ENCODE measurements at places on chromosomes 6 and 20.
A peak's percentile ranks its signal among the peaks of the same experiment; 100 is the strongest.

GRCh38 chr6:107129370-107129925 is 14.1 kb upstream of the BEND3 start:
- H3K4me1 ChIP-seq = no peaks in the 10 kb centered on the region
- no peak overlapping the region for H3K27ac ChIP-seq
- no peak overlapping the region for H3K4me3 ChIP-seq

DNA sequence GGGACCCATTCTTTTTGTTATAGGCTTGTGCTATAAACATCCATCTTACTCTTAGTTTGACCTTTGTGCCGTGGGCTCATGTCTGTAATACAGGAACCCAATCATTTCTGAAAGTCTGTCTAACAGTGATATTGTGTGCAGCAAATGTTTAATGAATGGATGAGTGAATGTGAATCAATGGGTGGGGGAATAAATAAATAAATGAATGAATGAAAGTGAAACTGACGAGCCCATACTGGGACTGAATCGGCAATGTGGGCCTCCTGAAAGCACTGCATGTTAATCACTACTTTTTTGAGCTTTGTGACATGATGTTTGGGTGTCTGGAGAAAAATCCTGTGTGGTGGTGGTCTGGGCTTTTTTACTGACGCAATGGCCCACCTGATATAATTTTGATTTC is 175.0 kb downstream of the GMPR start:
- no peaks in the 10 kb centered on the region for H3K27me3 ChIP-seq
- H3K27ac ChIP-seq = no peak overlapping the region
- no peaks in the 10 kb centered on the region for H3K4me1 ChIP-seq
- no peaks in the 10 kb centered on the region for H3K36me3 ChIP-seq
- DNase-seq = no peak

GRCh38 chr6:36791085-36791484 is 48.2 kb downstream of the CPNE5 start:
- DNase-seq = no peak
- no peaks in the 10 kb centered on the region for H3K4me1 ChIP-seq
- no peaks in the 10 kb centered on the region for H3K27me3 ChIP-seq

- H3K4me1 ChIP-seq = no peaks in the 10 kb centered on the region
- DNase-seq = no peak
- H3K27me3 ChIP-seq = no peaks in the 10 kb centered on the region
Measured at GRCh38 chr20:7650086-7650879, 290.0 kb downstream of the HAO1 start.

GRCh38 chr20:61739086-61739831 is 326.4 kb downstream of the TAF4 start:
- peaks cover 32% of the 10 kb centered on the region for H3K27me3 ChIP-seq
- no peak overlapping the region for H3K4me3 ChIP-seq
- no peaks in the 10 kb centered on the region for H3K36me3 ChIP-seq
- H3K27ac ChIP-seq = no peak overlapping the region
- no peaks in the 10 kb centered on the region for H3K4me1 ChIP-seq
- DNase-seq = no peak

DNA sequence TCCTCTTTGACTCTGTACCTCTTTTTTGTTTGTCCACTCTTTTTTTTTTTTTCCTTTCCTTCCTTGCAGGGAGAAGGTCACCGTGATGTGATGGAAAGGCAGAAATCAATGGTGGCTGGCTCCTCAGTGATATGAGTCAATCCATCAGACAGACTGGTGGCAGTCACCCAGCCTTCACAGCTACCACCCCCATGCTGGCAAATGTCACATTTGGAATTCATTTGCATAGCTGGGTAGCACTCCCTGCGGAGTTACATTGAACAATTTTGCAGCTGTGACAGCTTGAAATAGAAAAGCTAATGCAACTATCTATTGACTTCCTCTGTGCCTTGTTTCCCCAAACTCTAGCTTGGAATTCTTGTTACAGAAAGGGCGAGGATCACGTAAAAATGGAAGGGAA is 668.4 kb downstream of the C6orf118 start:
- H3K4me3 ChIP-seq = no peak overlapping the region
- no peak overlapping the region for H3K27ac ChIP-seq
- no peaks in the 10 kb centered on the region for H3K27me3 ChIP-seq
- H3K36me3 ChIP-seq = no peaks in the 10 kb centered on the region

GRCh38 chr6:121557146-121557940 is 121.9 kb downstream of the GJA1 start:
- no peak overlapping the region for H3K27ac ChIP-seq
- no peaks in the 10 kb centered on the region for H3K27me3 ChIP-seq
- H3K36me3 ChIP-seq = no peaks in the 10 kb centered on the region
- no peak overlapping the region for H3K4me3 ChIP-seq

DNA sequence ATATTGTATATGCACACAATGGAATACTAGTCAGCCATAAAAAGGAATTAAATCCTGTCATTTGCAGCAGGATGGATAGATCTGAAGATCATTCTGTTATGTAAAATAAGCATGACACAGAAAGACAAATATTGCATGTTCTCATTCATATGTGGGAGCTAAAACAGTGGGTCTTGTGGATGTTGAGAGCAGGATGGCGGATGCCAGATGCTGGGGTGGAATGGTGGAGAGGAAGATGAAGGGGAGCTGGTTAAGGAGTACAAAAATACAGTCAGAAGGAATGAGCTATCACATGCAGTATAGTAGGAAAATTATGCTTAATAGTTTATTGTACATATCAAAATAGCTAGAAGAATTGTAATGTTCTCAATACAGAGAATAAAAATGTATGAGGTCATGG is 41.8 kb downstream of the THBS2 start:
- no peaks in the 10 kb centered on the region for H3K36me3 ChIP-seq
- H3K27ac ChIP-seq = no peak overlapping the region
- no peak overlapping the region for H3K4me3 ChIP-seq
- DNase-seq = no peak
- H3K4me1 ChIP-seq = peaks cover 2% of the 10 kb centered on the region
- H3K27me3 ChIP-seq = no peaks in the 10 kb centered on the region

DNA sequence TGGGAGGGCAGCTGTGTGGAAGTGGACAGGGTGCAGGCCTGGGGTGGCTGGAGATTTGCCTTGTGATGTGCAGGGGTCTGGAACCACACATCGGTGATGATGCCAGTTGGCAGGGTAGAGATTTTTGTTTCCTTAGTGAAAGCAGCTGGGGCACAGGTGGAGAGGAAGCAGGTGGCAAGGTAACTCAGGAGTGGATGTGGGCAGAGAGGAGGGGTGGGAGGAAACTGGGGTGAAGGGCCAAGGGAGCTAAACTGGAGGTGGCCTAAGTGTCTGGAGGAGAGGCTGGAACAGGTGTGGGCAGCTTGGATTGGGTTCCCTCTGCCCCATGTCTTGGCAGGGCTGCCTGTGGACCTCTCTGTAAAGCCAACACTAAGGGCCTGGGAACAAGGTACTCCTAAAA is 4.7 kb upstream of the SCUBE3 start:
- no peak for DNase-seq
- H3K27ac ChIP-seq = no peak overlapping the region
- no peak overlapping the region for H3K4me3 ChIP-seq
- H3K27me3 ChIP-seq = peaks cover 31% of the 10 kb centered on the region
- H3K4me1 ChIP-seq = peaks cover 3% of the 10 kb centered on the region

DNA sequence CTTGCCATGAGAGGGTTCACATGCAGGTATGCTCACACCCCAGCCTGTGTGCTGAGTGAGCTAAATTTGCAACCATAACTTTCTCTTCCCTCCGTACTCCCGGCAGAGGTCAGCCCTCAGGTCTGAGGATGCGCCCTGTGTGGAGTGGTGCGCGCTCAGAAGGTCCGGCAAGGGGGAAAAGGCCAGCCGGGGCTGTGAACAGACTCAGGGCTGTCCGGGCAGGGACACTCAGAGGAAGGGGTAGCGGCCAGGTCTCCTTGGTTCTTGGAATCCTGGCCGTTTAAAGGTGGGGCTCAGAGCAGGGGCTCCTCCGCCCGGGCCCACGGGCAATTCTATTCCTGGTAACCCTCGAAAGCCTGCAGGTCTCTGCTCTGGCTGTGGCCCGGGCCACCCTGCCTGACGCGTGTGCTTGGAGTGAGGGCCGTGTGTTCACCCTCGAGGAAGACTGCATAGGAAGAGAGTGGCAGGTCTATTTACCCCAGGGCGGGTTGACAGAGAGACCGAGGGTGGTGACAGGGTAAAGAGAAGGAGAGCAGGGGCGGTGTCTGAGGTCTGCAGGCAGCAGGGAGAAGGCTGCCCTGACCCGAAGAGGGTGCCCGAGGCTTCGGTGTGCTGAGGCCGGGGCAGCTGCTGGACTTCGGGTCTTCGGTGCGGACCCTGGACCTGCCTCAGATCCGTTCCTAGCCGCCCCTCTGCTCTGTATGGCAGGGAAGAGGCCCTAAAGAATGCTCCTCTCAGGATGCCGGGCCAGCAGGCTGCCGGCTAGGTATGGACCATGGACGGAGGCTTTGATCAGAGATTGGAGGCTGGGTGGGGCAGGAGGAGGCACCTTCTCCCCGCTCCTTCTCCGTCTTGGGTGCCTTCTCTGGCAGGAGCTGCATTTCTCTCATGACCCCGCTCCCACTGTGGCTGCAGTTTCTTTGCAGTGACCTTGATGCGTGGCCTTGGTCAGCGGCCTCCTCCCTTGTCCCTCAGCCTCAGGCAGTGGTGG is 131.1 kb upstream of the ARMC2 start:
- H3K36me3 ChIP-seq = no peaks in the 10 kb centered on the region
- H3K27me3 ChIP-seq = no peaks in the 10 kb centered on the region
- DNase-seq = no peak
- H3K4me1 ChIP-seq = peaks cover 53% of the 10 kb centered on the region

- no peaks in the 10 kb centered on the region for H3K36me3 ChIP-seq
- H3K27me3 ChIP-seq = no peaks in the 10 kb centered on the region
- H3K4me1 ChIP-seq = no peaks in the 10 kb centered on the region
Measured at GRCh38 chr6:79048611-79049010, 29.4 kb downstream of the PHIP start.

- H3K4me3 ChIP-seq = no peak overlapping the region
- DNase-seq = no peak
- no peaks in the 10 kb centered on the region for H3K4me1 ChIP-seq
- no peaks in the 10 kb centered on the region for H3K27me3 ChIP-seq
- H3K27ac ChIP-seq = no peak overlapping the region
Measured at GRCh38 chr6:119517428-119517827, 167.9 kb upstream of the MAN1A1 start.

DNA sequence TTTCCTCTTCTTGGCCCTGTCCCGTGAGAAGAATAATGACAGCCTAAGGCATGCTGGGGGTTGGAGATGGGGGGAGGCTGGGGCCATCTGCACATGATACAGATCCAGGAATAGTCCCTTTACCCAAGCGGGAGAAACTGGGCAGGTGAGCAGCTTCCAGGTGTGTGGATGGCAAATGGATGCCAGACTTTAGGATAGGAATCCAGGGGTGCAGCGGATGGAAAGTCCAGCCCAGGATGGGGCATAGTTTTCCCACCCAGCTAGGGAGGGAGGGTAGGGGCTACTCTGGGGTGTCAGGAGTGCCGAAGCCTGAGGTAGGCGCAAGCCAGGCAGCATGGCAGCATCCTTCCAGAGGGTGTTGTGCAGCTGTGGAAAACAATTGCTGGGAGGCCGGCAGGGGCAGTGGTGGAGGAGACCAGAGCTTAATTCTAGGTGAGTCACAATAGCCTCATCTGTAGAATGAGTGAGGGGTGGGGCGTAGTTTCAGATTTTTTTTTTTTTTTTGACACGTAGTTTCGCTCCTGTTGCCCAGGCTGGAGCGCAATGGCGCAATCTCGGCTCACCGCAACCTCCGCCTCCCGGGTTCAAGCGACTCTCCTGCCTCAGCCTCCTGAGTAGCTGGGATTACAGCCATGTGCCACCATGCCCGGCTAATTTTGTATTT is 15.4 kb upstream of the FAM110A start:
- H3K4me3 ChIP-seq = peak overlapping the region; percentile 43
- H3K27me3 ChIP-seq = no peaks in the 10 kb centered on the region
- H3K36me3 ChIP-seq = no peaks in the 10 kb centered on the region
- DNase-seq = peak; percentile 48
- peak overlapping the region; percentile 55 for H3K27ac ChIP-seq

- no peak for DNase-seq
- no peaks in the 10 kb centered on the region for H3K4me1 ChIP-seq
- H3K36me3 ChIP-seq = no peaks in the 10 kb centered on the region
Measured at GRCh38 chr6:127489248-127489647, 29.9 kb downstream of the MTCL3 start.

GRCh38 chr6:85676086-85676729 is 33.5 kb upstream of the SYNCRIP start:
- H3K27me3 ChIP-seq = no peaks in the 10 kb centered on the region
- no peak for DNase-seq
- H3K4me1 ChIP-seq = peaks cover 10% of the 10 kb centered on the region
- peaks cover 13% of the 10 kb centered on the region for H3K36me3 ChIP-seq

DNA sequence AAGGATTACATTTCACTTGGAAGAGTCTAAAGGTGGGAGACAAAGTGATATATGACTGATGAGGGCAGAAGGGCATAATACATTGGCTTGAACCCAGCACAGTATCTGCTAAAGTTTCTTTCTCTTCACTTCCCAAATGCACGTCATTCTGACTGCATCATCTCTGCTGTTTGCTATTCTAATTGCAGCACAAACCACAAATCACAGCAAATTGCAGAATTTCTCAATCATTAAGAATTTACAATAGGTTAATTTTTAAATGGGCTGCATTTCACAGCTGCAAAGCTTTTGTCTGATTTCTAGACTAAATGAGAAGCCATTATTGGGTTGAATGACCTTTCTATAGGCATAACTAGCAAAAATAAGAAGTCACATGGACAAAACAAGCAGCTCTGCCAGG is 337.0 kb downstream of the RNGTT start:
- H3K4me1 ChIP-seq = peaks cover 7% of the 10 kb centered on the region
- no peak overlapping the region for H3K4me3 ChIP-seq
- no peaks in the 10 kb centered on the region for H3K36me3 ChIP-seq

GRCh38 chr20:51867251-51867650 is 64.9 kb upstream of the SALL4 start:
- no peak overlapping the region for H3K4me3 ChIP-seq
- H3K27ac ChIP-seq = no peak overlapping the region
- no peaks in the 10 kb centered on the region for H3K4me1 ChIP-seq
- no peaks in the 10 kb centered on the region for H3K36me3 ChIP-seq
- no peaks in the 10 kb centered on the region for H3K27me3 ChIP-seq

DNA sequence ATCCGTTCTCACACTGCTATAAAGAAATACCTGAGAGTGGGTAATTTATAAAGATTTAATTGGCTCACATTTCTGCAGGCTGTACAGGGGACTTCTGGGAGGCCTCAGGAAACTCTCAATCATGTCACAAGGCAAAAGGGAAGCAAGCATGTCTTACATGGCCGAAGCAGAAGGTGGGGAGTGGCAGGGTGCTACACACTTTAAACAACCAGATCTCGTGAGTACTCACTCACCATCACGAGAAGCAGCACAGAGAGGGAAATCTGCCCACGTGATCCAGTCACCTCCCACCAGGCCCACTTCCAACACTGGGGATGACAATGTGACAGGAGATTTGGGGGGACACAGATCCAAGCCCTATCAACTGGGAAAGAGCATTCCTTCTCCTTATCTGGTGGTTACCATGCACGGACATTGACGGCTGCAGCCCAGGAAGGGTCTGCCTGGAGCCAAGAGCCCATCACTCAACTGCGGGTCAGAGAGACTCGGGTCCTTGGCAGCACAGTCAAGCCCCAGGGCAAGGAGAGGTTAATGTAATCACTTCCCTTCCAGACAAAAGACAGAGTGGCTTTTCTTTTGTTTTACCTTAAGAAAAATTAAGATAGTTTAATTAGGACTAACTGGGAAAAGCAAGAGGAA is 112.3 kb upstream of the CST7 start:
- no peaks in the 10 kb centered on the region for H3K4me1 ChIP-seq
- H3K4me3 ChIP-seq = no peak overlapping the region
- H3K27me3 ChIP-seq = peaks cover 29% of the 10 kb centered on the region
- H3K36me3 ChIP-seq = no peaks in the 10 kb centered on the region
- no peak overlapping the region for H3K27ac ChIP-seq

GRCh38 chr20:5973971-5974370 is 23.5 kb downstream of the MCM8 start:
- H3K27ac ChIP-seq = no peak overlapping the region
- H3K4me3 ChIP-seq = no peak overlapping the region
